ENCODE measurements at places on chromosomes 4 and X. TPM values are rescaled to one million over a fixed set of nuclear protein-coding genes. Genes with fewer than 3 reads are reported as not detected.
A peak's percentile ranks its signal among the peaks of the same experiment; 100 is the strongest.

The S100P gene
- 0.45 TPM for total RNA-seq

The PHKA2 gene
- 42.2 TPM for total RNA-seq

- no peak for DNase-seq
These were observed 38.0 kb upstream of the CRMP1 start for GRCh38 chr4:5930876-5931275.

DNA sequence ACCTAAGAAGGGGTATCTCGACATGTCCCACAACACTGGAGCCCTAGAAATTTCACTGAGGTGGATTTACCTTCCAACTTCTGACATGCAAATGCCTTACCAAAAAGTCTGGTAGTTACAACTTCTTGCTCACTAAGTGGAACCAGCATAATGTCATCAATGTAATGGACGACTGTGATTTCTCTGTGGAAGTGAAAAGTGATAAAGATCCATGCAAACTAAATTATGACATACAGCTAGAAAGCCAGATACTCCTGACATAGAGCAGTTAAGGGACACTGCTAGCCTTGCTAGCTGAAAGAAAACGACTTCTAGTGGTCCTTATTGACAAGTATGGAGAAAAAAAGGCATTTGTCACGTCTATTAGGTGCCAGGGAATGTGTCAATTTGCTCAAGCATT, 191.1 kb downstream of the MAB21L2 start:
- no peak for DNase-seq

- DNase-seq, result no peak
These were observed 2121.0 kb downstream of the PCDH7 start for GRCh38 chr4:32841217-32841616.

- peak; percentile 68 for DNase-seq
These were observed 250 bp downstream of the USP9X start for GRCh38 chrX:41085512-41085877.

DNA sequence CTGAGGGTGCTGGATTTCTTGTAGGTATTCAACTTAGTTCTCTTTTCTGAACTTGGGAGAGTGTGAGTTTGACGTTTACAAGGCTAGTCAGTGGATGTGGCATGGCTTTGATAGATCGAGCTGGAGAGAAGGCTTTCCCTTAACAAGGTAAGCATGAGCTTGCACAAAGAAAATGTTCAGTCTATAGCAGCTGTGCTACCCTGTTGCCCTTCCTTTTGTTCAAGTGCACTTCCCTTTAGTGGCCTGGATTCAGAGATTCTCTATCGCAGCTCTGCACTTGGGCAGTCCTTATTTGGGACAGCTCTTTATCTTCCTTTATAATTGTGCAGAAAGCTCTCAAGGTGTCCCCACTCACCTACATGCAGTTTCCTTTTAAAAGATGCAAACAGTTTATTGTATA, 198.0 kb downstream of the ARHGAP24 start:
- no peak for DNase-seq

The MUC7 gene
- not detected for total RNA-seq

GRCh38 chr4:7648544-7649395, 214.0 kb upstream of the PSAPL1 start:
- DNase-seq, result no peak

GRCh38 chrX:44061968-44062614, 88.9 kb upstream of the NDP start:
- DNase-seq, result no peak

DNA sequence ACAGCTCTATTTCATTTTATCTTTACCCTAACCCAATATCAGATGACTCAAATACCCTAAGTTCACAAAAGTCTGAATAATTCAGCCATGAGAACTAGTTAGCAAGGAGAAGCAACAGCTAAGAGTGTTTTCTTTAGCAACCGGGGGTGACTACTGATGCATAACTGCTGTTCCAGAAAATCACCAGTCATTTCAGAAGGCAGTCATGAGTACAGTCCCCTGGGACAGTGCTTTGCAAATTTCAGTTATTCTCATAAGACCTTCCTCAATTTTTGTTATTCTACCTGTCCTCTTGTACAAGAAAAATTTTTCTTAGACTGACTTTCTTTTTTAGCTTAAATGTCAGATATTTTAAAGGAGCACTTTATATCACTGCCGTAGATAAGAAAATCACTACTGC, 16.4 kb downstream of the BANK1 start:
- peak; percentile 22 for DNase-seq

The TIGD4 gene
- total RNA-seq, result 0.41 TPM
